Keratinocyte (primary cell): ENCODE measurements at places on chromosomes 13 and 19.

DNA sequence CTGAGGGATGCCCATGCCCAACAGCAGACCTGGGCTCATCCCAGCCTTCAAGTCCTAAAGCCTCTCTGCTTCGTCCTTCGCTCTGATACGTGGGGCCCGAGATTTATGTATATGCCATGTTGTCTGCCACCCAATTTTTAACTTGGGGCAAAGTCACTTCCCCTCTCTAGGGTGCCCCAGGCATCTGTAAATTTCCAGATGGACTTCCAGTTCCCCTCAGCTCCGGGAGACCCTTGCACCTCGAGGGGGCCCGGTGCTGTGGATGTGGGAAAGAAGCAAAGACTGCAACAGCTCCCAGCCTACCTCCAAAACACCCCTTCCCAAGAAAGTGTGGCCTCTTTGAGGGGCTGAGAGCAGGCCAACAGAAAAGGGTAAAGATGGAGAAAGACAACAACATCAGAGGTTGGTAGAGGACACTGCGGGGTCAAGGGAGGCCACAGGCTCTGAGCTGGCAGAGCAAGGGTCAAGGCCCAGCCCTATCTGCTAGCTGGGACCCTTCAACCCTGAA is 97.4 kb downstream of the STK24 start:
- no peak for DNase-seq

GRCh38 chr19:16518061-16518460 is 21.9 kb downstream of the C19orf44 start:
- DNase-seq: no peak

- DNase-seq: no peak
Measured at GRCh38 chr19:21052902-21053301, 29.1 kb upstream of the ZNF714 start.

- DNase-seq: no peak
Measured at GRCh38 chr13:36418022-36418805, 14.1 kb upstream of the CCNA1 start.

DNA sequence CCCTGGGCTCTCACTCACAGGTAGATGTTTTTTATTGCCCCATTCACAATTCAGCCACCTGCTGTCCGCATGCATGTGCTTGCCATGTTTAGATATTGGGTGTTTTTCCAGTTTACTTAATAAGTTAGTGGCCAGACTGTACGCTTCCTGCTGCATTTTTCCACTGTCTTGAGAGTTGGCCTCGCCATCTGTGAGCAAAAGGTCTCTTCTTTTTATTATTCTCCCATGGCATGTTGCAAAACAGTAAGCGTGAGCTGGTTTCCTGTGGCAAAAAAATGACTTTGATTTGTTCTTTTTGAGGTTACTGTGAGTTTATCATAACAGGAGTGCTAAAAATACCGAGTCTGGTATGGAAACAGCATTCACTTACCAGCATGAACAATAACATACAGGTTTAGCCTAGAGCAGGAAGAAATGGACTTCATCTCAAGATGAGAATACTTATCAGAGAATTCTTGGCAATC is 46.0 kb downstream of the SAE1 start:
- DNase-seq: no peak

DNA sequence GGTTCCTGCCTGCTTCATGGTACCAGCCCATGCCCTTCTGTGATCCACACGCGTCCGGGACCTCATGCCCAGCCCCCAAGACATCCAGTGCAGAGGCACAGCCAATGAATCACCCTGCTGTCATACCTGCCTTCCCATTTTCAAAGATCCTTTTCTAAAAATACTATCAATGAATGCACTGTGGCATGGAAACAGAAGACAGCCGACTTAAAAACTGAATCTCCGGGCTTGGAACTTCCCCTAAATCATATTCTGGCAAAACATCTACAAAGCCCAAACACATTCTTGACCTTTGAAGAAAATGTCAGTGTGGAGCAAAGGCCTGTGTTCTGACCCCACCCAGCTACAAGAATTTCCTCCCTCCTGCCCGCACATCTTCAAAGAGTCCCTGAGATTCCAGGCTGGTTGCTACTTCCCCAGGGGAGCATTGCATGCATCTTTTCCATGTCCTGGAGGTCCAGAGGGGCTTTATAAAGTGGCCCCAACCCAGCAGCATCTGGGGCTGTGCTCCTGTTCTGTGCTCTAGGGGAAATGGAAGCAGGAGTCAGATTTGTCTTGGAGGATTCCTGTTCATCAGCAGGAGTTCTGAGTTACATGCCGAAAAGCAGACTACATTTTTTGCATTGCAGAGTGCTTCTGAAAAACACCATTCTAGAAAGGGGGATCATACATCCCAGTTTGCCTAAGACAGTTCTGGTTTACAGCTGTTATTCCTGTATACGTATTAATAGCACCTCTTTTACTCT is 135.2 kb downstream of the USP12 start:
- no peak for DNase-seq

- DNase-seq: no peak
Measured at GRCh38 chr19:679418-680286, 3.5 kb downstream of the FSTL3 start.

- no peak for DNase-seq
Measured at GRCh38 chr13:69970520-69970919, 137.1 kb upstream of the ATXN8OS start.

DNA sequence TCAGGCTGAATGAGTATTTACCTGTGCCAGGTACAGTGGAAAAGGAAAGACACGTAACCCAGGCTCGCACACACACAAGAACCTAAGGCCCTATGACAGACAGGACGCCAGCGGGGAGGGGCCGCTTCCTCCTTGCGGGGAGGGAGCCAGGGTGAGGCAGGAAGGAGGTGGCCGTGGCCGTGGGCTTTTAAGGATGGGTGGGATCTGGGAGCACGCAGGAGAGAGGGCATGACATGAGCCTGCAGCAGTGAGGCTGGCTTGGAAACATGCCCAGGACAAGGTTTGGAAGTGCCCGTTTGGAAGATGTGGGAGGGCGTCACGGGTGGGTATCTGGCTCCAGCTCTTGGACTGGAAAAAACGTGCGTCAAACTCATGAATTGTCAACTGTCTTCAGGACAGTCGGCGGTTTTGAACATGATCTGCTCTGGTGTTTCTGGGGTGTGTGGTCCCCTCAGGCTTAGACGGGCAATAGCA is 20.1 kb downstream of the SH3GL1 start:
- DNase-seq: no peak

DNA sequence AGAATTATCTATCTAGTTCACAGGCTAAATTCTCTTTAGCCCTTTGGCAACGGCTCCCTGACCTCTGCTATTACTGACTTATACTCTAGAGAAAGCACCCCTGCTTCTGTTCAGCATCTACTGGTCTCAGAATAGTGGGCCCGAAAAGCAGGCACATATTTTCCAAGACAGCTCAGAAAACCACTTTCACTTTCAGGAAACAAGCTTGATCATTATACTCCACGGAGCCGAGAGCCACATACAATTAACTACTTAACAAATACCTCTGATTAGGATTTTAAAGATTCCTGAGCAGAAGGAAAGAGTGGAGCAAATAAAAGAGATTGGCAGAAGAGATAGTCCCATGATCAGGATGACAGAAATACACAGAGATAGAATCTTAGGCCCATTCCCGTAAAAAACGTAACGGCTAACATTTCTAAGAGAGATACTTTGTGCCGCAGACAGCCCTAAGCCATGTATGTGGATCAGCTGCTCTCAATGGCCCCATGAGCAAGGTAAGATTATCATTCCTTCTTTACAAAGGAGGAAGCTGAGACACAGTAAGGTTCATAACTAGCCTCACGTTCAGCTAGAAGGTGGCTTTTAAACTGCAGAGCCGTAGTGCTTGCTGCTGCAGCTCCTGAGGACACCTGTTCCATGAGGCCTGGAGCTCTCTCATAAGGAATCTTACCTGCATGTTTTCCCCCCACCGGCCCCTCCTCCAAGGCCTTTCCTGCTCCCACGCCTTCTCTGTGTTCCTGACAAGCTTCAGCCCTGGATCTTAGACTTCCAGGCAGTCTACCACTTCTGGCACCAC is 227.2 kb downstream of the FOXO1 start:
- DNase-seq: no peak

- DNase-seq: no peak
Measured at GRCh38 chr19:45355910-45356309, 14.5 kb downstream of the ERCC2 start.

GRCh38 chr13:42992764-42993122 is 702 bp upstream of the EPSTI1 start:
- no peak for DNase-seq

DNA sequence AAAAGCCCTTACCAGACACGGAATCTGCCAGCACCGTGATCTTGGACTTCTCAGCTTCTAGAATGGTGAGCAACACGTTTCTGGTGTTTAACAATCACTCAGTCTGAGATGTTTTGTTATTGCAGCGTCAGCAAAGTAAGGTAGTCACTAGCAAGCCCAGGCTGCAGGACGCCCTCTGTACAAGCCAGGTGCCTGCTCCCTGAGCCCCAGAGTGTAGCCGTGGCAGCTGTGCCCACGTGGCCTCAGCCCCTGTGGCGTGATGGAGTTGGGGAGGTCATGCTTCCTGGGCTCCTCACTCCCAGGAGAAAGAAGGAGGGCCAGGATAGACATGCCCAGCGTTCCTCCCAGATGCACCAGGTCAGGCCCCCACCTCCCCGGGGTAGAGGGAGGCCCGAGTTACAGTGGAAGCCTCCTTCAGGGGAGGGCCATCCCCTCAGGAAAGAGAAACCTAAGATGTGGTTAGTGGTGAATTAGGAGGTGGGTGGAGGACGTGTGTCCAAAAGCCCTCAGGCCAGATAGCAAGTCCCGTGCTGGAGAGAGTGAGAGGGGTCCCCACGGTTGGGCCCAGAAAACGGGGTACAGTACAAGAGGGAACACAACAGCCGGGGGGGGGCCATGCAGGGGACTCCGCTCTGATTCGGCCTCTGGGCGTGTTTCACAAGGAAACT is 169.6 kb upstream of the SOX1 start:
- DNase-seq: no peak

DNA sequence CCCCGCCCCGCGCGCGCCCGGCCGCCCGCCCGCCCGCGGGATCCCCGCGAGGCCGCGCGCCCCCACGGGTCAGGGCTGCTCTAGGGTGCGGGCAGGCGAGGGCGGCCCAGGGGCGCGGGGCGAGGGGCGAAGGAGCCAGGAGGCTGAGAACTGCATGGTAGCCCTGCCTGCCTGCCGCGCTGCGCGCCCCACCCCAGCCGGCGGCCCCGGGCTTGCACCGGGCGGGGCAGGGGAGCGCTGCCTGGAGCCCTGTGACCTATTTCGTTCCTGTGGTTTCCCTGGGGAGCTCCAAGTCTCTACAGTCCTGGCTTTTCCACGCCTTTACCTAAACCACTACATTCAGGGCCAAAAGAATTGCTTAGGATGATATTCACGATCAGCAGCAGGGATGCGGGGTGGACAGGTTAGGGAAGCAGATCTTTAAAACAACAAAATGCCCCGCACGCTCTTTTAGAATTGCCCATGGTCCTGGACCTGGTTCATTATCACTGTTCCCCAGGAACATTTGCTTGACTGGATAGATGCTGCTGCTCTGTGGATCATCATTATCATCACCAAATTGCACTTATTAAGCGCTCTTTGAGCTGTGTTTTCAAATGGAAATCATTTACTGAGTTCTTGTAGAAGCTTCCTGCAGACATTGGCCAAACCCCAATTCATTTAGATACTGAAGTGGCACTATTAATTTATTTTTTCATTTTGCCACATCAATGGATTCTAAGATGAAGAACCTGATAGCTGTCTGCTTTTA is 421 bp upstream of the GPR12 start:
- DNase-seq: no peak

DNA sequence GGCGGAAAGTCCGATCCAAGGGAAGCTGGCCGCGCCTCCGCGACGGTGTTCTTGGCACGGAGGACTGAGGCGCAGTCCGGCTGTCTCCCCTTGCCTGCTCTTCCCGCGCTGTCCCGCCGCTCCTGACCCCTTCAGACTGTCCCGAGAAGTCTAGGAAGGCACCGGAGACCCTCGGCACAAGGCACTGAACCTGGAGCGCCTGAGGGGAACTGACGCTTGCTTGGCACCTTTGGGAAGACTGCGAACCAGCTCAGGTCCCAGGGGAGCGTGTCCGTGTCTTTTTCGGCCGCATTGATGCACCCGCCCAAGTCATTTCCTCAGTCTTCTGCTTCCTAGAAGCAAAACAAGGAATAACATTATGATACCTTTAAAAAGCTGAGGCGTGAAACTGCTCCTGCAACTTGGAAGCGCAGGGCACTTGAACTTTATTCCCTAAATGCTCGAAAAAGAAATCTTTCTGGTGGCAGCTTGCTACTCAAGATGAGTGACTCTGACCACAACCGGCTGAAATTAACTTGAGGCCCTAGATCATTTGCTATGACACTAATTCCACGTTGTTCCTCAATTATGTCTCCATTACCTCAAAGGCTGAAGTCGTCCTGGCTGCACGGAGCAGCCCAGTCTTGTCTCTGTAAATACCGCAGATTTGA is 735 bp upstream of the FLT1 start:
- DNase-seq: no peak

DNA sequence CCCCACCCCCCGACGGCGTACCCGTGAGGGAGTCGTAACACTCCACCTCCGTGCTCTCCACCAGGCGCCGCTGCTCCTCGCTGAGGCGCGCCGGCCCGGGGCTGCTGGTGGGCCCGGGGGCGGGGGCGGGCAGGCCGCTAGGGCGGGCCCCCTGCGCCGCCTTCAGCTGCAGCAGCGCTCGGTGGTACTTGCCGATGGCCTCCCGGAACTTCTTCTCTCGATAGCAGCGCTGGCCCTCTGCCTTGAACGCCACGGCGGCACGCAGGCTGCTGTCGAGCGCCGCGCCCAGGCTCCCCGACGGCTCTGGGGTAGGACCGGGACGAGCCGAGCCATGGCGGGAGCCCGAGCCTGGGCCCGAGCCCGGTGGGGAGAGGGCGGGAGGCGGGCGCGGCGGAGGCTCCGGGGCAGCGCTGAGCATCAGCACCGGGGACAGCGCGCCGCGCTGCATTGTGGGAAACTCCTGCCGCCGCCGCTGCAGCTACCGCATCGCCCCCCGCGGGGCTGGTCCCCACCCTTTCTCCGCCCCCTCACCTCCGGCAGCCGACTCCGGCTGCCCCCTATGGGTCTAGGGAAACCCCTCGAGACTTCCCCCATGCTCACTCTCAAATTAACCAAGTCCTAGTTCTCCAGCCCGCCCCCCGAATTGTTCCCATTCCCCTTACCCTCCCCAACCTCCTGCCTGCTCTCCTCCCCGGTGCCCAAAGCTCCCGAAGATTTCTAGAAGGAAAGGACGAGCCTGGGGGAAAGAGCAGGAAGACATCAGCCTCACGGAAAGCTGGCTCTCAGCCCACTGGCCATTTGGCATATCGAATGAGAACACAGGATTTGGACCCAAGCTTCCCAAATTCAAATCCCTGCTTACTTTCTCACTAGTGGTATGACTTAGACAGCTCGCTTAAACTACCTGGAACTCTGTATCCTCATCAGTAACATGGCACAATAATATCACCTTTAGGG is at the start of gene TTC9B:
Gene TTC9B (minus strand): TSS at position 451 of the 957 bp plus-strand sequence. CDS start 3 bp downstream, at position 448.
- DNase-seq: no peak
